ENCODE measurements at places on chromosomes 16 and 17. TPM values are rescaled to one million over a fixed set of nuclear protein-coding genes. Genes with fewer than 3 reads are reported as not detected.

DNA sequence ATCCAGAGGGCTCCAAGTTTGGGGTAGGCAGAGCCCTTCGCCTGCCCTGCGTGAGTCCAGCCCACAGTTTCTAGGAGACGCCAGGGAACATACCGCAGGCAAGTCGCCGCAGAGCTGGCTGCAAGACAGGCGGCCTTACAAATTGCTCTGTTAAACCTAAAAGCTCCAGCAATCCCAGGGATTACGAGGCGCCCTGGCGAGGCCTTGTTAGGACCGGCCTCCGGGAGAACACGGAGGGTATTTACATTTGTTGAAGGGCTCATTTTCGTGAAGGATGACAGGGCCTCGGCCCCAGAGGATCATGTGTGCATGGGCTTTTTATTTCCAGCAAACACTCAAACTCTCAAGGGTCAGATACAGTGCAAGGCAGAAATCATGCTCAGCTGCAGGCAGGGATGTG, 77.6 kb upstream of the FOXF1 start:
- no peak for DNase-seq

DNA sequence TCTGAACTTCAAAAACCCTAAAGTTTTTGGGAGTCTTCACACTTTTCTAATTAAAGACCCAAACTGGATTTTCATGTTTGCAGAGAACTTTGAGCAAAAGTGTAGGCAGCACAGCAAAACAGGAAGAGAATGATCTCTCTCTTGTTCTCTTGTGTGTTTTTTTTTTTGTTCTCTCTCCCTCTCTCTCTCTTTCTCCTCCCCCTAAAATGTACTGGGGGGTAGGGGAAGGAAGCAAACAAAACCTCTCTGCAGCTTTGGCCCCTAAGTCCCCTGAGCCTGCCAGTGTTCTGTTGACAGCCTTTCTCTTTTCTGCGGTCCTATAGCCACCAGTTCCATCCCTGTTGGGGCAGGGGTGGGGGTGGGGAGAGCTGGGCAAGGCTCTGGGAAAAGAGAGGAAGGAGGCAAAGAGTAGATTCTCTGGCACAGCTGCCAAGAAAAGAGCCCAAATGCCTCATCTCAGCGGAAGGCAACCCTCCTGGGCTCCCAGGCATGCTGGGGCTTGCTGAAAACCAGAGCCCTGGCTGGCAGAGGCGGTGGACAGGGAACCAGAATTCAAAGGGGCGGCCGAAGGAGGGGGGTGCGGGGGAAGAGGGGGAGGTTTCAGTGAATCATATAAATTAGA, 295.3 kb downstream of the SOX9 start:
- no peak for DNase-seq

DNA sequence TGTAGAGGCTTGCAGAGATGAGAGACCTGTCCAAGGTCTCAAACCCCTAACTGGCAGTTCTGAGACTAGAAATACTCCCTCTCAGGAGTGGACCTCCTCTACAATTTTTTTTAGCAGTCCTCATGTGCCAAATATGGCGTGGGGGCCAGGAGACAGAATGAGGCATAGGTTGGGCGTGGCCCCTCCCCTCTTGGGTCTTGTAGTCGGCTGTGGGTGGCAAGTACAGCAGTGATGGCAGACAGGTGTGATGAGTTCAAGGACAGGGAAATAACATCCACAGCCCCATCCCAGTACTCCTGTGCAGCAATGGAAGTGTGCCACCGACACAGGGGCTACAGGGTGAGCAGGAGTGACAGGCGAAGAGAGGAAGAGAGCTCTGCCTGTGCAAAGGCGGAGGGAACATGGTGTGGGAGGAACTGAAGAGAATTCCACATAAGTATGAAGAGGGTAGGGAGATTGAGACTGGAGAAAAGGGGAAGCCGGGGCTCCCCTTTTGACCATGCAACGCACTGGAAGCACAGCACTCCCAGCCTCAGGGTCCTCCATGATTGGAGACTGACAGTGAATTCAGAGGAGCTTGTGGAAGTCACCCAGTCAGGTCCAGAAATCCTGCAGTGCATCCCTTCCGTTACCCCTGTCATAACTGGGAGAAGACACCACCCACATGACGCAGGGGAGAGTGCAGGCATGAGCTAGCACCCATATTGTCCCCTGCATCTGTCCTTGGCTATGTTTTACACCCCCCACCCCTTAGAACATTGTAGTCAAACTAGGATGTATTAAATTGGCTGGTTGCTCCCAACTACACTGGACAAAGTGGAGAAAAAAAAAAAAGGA, 14.8 kb upstream of the CETP start:
- DNase-seq: no peak

DNA sequence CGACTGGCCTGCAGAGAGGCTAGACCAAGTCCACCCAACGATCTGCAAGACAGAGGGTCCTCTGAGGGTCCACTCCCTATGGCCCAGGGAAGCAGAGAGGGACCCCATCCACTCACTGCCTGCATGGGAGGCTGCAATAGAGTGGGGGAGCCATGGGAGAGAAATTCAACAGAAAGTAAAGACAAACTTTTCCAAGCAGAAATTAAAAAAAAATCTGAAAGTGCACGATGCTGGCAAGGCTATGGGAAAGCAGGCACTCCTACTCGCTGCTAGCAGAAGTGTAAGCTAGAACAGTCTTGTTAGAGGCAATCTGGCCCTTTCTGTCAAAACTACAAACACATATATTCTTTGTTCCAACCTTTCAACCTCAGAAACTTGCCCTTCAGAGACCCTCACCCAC, 85.4 kb downstream of the GAS7 start:
- no peak for DNase-seq

DNA sequence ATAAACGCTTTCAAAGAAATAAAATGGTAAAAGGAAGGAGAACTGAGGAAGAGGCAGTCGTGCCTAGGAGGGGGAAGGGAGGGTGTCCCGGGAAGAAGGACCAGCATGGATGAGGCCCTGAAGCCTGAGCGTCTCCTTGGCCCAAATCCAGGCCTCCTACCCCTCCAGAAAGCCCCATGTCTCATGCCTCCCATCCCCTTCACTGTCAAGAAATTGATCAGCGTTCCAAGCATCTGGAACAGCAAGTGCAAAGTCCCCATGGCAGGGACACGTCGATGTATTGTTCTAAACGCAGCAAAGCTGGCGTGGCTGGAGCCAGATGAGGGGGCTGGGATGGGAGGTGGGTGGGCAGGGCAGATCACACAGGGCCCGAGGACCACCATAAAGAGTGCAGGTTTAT, 22.6 kb downstream of the SEC14L5 start:
- no peak for DNase-seq

DNA sequence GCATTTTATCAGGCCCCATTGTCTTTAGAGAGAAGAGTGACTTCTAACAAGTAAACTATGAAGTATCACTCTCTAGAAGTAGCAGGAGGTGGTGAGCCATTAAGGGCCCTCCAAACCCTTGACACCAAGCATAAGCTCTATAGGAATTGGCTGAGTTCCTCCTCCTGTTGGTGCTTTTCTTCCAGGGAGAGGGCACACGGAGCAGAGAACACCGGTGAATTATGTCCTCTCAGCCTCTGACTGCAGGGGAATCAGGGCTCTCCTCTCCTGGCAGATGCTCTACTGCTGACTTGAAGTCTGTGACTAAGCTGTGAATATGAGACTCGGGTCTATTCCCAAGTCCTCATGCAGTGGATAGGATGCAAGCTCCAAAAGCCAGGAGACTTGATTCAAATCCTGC, 32.3 kb downstream of the CHD9 start:
- DNase-seq: no peak

- no peak for DNase-seq
Observed at GRCh38 chr17:79865351-79866210, 26.3 kb upstream of the CBX4 start.

DNA sequence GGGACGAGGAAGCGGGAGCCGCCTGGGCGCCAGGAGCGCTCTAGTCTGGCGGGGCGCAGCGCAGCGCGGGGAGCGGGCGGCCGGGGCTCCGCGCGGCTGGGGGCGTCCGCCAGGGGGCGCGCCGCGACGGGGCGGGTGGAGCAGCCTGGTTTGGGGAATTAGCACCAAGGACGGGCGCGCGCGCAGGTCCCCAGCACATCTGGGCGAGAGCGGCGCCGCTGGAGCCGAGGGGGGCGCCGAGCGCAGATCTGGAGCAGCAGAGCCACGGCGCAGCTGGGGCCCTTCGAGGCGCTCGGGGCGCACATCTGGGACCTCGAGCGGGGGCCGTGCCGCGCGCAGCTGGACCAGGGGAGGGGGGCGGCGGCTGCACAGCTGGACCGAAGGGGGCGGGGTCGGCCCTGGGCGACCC, at the start of gene NXPH3:
TSS of gene NXPH3 (plus strand) at position 193 of the 409 bp plus-strand sequence. CDS start 349 bp downstream, outside the sequence.
- DNase-seq: no peak

GRCh38 chr16:50254072-50254471, 12.3 kb upstream of the ADCY7 start:
- DNase-seq: no peak

GRCh38 chr16:1532081-1532760, 1.2 kb upstream of the TMEM204 start:
- no peak for DNase-seq

- DNase-seq: no peak
Observed at GRCh38 chr17:77838748-77839697, 119.5 kb upstream of the TNRC6C start.

GRCh38 chr16:61277849-61278248, 758.4 kb downstream of the CDH8 start:
- no peak for DNase-seq

DNA sequence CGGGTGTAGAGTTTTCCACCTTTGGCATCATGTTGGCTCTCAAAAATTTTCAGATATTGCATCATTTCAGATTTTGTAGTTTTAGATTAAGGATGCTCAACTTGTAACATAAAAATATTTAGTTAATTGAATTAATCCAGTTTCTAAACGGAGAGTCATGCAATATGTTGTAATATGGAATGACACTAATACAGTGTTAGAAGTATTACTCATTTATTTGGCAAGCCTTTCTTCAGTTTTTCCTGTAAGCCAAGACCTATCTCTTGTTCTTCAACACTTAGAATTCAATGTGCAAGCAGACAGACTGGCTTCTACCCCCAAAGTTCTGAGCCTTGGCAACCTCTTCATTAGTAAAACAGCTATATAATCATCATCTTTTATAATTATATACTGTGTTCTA, 985.0 kb upstream of the GOT2 start:
- DNase-seq: no peak

GRCh38 chr17:42026857-42027589, 7.1 kb downstream of the NKIRAS2 start:
- DNase-seq: no peak

- DNase-seq: no peak
Observed at GRCh38 chr16:154217-155030, 2.0 kb downstream of the HBZ start.

DNA sequence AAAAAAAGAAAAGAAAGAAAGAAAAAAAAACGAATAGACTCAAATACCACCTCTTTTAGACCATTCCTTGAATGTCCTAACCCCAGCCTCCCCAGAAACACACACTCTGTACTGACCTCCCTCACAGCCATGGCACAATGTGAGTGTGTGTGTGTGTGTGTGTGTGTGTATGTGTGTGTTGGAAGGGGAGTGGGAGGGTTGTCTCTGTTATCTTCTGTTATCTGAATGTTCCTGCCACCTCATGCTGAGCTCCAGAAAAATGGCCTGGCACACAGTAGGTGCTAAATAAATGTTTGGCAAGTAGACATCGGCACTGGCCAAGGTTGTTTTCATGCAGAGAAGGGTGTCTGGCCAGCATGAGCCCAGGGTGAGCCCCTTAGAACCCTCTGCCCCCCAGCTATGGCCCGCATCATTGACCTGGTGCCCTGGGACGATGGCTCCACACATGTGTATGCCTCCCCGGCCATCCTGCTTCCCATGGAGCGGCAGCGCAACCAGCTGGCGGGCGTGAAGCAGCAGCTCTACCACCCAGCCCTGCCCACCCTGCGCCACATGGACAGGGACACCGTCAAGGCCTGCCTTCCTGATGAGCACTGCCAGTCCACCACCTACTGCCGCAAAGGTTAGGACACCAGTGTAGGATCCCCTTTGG, 6.6 kb upstream of the CNGB1 start:
- DNase-seq: peak; percentile 46

Gene ARHGAP23
- 9.5 TPM for total RNA-seq

Gene AHSP
- total RNA-seq: not detected

Gene TBC1D26
- total RNA-seq: not detected

Gene HS3ST2
- total RNA-seq: 1.8 TPM

Gene CCDC154
- total RNA-seq: 0.35 TPM

Gene PIRT
- total RNA-seq: not detected

Gene KRTAP9-2
- total RNA-seq: not detected

Gene C17orf100
- total RNA-seq: 1.8 TPM

Gene PABPN1L
- total RNA-seq: not detected

Gene VTN
- total RNA-seq: 3,035 TPM

Measured in right lobe of liver (tissue), 6 donors.